CD4-positive, CD25-positive, alpha-beta regulatory T cell (primary cell): ENCODE measurements at places on chromosomes 7 and 10. TPM values are rescaled to one million over a fixed set of nuclear protein-coding genes. Genes with fewer than 3 reads are reported as not detected.

TMEM236 gene
- polyA plus RNA-seq = 0.15 TPM

NEURL1 gene
- polyA plus RNA-seq = 0.71 TPM

CDH23 gene
- 1.1 TPM for polyA plus RNA-seq

GRM3 gene
- polyA plus RNA-seq = not detected
